Activated CD4-positive, alpha-beta memory T cell treated with anti-CD3 and anti-CD28 coated beads, Interleukin-2, amount 10 ng/mL, durations not matched to agents 7 days and 5 days (primary cell): ENCODE measurements at places on chromosomes 3 and 15. TPM values are rescaled to one million over a fixed set of nuclear protein-coding genes. Genes with fewer than 3 reads are reported as not detected.

- H3K4me3 ChIP-seq, result no peak overlapping the region
- peaks cover 8% of the 10 kb centered on the region for H3K4me1 ChIP-seq
- no peaks in the 10 kb centered on the region for H3K27me3 ChIP-seq
Measured at GRCh38 chr15:73283366-73283962, 85.3 kb downstream of the HCN4 start.

DNA sequence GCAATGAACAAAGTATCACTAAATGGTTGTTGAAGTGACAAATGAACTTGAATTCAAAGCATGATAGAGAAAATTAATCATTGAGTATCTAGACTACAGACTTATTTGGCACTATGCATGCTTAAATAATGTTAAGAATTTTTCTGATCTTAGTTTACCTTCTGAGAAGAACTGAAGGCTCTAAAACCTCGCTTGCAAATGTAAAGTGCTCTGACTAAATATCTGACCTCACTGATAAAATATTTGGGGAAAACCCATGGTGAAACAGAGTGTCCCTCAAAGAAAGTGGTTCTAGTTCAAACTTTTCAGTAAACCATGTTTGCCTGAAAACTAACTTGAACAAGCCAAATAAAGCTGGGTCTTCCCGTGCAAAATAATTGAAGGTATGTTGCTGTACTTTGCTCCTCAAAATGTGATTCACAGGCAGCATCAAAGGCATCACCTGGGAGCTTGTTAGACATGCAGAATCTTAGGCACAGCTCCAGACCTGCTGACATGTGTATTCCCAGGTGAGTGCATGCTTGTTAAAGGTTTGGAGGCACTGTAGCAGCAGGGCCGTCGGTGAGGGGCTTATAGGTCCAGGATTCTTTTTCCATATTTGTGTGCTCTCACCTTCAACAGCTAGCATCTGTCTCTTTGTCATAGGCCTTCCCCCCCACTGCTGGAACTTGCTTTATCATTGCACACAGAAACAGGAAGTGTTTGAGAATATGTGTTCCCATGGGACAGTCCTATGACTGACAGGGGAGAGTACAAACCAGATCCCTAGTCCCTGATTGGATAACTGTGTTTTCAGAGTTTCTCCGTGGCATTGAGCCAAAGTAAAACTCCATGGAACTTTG, 524.2 kb upstream of the LMCD1 start:
- H3K27ac ChIP-seq, result no peak overlapping the region
- H3K36me3 ChIP-seq, result no peaks in the 10 kb centered on the region
- no peak overlapping the region for H3K4me3 ChIP-seq
- H3K27me3 ChIP-seq, result no peaks in the 10 kb centered on the region

GRCh38 chr15:76962337-76963013, 30.9 kb downstream of the RCN2 start:
- no peaks in the 10 kb centered on the region for H3K36me3 ChIP-seq
- no peak overlapping the region for H3K4me3 ChIP-seq
- no peaks in the 10 kb centered on the region for H3K4me1 ChIP-seq
- DNase-seq, result no peak
- H3K27me3 ChIP-seq, result peaks cover 23% of the 10 kb centered on the region

HCLS1 gene
- total RNA-seq, result 382 TPM

RYR3 gene
- not detected for total RNA-seq

AGBL1 gene
- not detected for total RNA-seq
